ENCODE measurements at places on chromosomes 7 and 10. TPM values are rescaled to one million over a fixed set of nuclear protein-coding genes. Genes with fewer than 3 reads are reported as not detected.

DNA sequence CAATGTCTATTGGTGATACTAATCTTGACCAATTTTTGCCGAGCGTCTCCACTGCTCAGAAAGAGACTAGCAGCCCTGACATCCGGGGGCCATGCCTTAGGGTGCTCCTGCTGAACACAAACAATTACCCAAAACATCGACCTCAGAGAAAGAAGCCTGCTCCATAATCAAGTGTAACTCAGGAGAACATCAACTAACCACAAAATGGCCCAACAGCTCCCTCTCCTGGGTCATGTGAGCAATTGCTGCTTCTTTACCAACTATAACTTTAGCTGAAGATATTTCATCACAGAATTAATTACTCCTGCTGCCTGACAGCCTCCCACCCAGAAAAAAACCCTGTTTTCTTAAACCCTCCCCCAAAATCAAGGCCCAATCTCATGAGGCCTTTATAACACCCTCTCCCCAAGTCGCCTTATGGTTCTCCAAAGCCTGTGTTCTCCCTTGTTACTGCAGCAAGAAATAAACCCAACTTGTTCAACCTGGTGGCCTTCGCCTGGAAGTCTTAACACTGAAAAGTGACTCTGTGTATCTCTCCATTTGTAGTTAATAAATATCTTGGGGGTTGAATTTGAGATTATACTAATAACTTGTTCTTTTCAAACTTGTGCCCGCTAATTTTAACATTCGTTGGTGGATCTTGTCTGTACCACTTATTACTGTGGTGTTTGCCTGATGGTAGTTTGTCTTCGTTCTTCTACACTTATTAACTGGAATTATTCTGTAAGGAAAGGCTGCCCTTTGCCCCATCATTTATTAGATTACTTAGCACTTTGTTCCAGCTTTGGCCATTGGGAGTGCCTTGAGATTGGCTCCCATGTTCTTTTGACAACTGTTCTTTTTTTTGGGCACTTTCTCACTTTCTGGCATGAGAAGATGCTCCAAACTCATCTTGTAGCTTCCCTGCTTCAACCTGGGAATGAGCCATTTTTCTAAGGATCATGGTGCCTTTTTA, 21.2 kb upstream of the RAMP3 start:
- no peak overlapping the region for H3K27ac ChIP-seq
- peak; percentile 66 for DNase-seq
- no peak overlapping the region for H3K4me3 ChIP-seq
- H3K36me3 ChIP-seq = no peaks in the 10 kb centered on the region

The GDF2 gene
- total RNA-seq = not detected

The RARRES2 gene
- total RNA-seq = 59.9 TPM

The MYO3A gene
- 4.3 TPM for total RNA-seq

The OR2A7 gene
- total RNA-seq = 2.5 TPM

GRCh38 chr7:140327261-140327661, 71.1 kb downstream of the SLC37A3 start:
- H3K27me3 ChIP-seq = no peaks in the 10 kb centered on the region
- peaks cover 2% of the 10 kb centered on the region for H3K4me1 ChIP-seq
- no peak overlapping the region for H3K27ac ChIP-seq
- DNase-seq = no peak
- H3K4me3 ChIP-seq = no peak overlapping the region

DNA sequence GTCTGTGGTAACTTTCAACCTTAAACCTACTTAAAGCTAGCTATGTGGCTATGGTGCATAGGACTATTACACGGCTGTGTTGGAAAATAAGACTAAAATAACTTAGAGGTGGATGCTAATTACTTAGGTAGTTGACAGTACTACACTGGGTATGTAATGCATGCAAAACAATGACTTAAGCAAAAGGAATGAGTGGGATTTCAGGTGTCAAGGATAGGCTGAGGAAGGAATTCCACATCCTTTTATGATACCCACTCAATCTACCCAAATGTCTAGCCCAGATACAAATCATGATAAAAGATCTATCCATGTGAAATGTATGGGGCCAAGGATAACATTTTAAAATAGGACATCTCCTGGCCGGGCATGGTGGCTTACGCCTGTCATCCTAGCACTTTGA, 13.9 kb downstream of the CDNF start:
- H3K4me3 ChIP-seq = no peak overlapping the region
- H3K27me3 ChIP-seq = no peaks in the 10 kb centered on the region
- H3K27ac ChIP-seq = no peak overlapping the region
- H3K36me3 ChIP-seq = no peaks in the 10 kb centered on the region
- DNase-seq = no peak
- no peaks in the 10 kb centered on the region for H3K4me1 ChIP-seq

The KIFBP gene
- total RNA-seq = 45.5 TPM

GRCh38 chr7:64654796-64655548, 11.0 kb upstream of the ZNF107 start:
- no peaks in the 10 kb centered on the region for H3K27me3 ChIP-seq
- H3K4me3 ChIP-seq = no peak overlapping the region
- H3K4me1 ChIP-seq = no peaks in the 10 kb centered on the region
- DNase-seq = no peak
- H3K36me3 ChIP-seq = peaks cover 8% of the 10 kb centered on the region
- no peak overlapping the region for H3K27ac ChIP-seq

DNA sequence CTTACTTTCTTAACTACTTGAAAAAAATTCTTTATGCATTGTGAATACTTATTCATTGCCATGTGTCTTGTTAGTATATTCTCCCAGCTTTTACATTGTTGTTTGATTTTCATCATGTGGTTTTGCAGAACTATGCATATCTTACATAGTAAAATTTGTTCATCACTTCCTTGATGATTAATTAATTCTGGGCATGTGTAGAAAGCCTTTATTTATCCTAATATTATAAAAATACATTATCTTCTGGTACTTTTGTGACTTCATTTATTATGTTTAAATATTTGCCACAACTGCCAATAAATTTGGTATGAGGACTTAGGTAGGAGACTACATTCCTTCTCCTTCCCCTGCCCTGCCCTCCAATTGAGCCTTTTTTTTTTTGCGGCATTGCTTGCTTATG, 166.0 kb upstream of the ZNF32 start:
- DNase-seq = no peak
- no peak overlapping the region for H3K27ac ChIP-seq
- H3K4me1 ChIP-seq = no peaks in the 10 kb centered on the region
- no peaks in the 10 kb centered on the region for H3K36me3 ChIP-seq
- H3K27me3 ChIP-seq = no peaks in the 10 kb centered on the region

The PNLIPRP1 gene
- not detected for total RNA-seq

- H3K36me3 ChIP-seq = peaks cover 16% of the 10 kb centered on the region
- no peak overlapping the region for H3K27ac ChIP-seq
- H3K4me1 ChIP-seq = peaks cover 2% of the 10 kb centered on the region
- DNase-seq = no peak
Observed at GRCh38 chr7:138125119-138125518, 48.9 kb downstream of the AKR1D1 start.

DNA sequence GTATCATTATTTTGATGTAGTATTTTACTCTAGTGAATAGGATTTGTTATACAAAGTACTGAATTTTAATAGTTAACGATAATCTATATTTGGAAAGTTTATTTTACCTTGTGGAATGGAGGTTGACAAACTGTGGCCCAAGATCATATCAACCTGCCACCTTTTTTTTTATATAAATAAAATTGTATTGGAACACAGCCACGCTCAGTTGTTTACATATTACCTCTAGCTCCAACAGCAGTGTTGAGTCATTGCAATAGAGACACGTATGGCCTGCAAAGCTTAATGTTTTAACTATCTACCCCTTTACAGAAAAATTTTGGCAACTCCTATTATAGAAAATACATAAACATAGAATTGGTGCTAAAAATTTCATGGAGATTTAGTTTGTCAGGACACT, 239.3 kb downstream of the THSD7A start:
- no peaks in the 10 kb centered on the region for H3K36me3 ChIP-seq
- no peak overlapping the region for H3K4me3 ChIP-seq
- no peak overlapping the region for H3K27ac ChIP-seq

DNA sequence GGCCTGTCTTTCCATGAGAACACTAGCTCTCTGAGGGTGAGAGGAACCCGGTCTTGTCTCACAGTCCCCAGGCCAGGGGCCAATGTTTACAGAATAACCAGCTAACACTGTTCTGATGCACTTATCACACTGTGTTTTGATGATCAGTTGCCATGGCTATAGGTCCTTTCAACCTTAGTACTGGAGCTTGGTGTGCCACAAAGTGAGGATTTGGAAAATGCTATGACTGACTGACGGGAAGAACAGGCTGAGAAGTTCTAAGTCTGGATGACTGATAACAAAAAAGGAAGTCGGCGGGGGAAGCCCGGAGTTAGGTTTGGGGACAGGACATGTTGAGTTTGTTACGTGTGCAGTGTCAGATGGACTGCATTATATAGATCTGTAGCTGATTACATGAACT, 141.8 kb downstream of the CTTNBP2 start:
- no peak overlapping the region for H3K4me3 ChIP-seq
- H3K4me1 ChIP-seq = no peaks in the 10 kb centered on the region
- no peaks in the 10 kb centered on the region for H3K27me3 ChIP-seq
- no peak for DNase-seq

DNA sequence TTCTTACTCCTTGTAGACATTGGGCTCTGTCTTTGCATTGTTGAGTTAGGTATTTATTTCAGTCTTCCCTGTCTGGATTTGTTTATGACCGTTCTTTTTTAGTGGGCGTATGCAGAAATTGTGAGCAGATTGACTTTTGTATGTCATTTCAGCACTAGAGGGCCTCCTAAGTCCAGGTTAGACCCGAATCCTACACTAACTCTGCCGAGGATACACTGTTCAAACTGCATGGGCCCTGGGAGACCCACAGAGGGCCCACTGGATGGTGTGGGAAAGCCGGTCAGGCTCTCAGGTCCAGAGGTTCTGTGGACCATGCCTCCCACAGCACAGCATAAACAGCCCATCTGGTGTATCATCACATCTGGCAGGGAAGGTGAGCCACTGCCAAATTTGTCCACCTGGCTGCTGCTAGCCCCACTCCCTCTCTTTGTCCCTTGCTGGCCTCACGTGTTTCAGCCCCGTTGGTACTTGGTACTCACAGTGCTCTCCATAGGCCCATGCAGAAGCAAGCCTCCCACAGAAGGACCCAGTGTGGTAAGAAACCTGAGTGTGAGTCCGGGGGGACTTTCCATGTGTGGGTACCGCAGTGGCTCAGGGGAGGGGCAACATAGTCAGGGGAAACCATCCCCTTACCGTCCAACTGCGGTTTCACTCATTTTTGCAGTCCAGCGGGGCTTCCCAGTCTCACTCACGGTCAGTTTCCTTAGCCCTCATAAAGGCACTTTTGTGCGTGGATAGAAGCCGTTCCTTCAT, 112.8 kb downstream of the APBB1IP start:
- no peak overlapping the region for H3K4me3 ChIP-seq
- H3K27me3 ChIP-seq = no peaks in the 10 kb centered on the region
- H3K36me3 ChIP-seq = no peaks in the 10 kb centered on the region
- H3K27ac ChIP-seq = no peak overlapping the region
- H3K4me1 ChIP-seq = 0 out of 2 replicates have a peak, but pooled peaks cover under 1% of the 10 kb centered on the region

The ADIRF gene
- not detected for total RNA-seq

DNA sequence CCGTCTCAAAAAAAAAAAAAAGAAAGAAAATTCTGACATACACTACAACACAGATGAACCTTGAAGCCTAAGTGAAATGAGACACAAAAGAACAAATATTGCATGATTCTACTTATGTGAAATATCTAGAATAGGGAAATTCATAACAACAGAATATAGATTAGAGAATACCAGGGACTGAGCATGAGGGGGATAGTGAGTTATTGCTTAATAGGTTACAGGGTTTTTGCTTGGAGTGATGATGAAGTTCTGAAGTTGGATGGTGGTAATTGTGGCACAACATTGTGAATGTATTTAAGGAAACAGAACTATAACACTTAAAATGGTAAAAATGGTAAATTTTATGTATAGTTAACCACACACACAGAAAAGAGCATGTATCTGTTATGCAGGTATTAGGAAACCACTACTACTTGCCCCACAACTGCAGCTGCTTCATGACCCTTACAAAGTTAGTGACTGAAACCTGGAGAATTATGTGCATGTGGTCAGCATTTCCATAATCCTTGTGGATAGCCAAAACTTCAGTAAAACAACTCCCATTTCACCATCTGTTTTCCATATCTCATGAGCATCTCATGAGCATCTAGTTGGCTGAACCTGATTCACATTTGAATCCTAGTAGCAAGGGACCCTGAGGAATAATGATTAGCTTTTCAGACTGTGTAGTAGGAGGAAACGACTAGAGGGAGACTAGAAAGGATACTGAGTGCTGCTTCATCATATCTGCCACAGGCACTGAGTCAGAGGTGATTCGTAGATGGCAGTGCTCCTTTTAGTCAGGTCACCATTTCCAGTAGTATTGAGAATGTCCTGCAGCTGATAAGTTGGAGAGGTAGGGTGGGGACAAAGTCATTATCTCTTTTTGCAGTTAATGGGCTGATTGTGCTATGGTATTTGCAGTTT, 26.3 kb downstream of the SAMD8 start:
- no peak overlapping the region for H3K4me3 ChIP-seq
- H3K27me3 ChIP-seq = no peaks in the 10 kb centered on the region
- no peak for DNase-seq

GRCh38 chr7:94173436-94173835, 169.3 kb upstream of the BET1 start:
- no peak overlapping the region for H3K4me3 ChIP-seq
- no peaks in the 10 kb centered on the region for H3K27me3 ChIP-seq
- no peak for DNase-seq
- no peaks in the 10 kb centered on the region for H3K4me1 ChIP-seq
- H3K27ac ChIP-seq = no peak overlapping the region

The DMBT1 gene
- total RNA-seq = not detected

DNA sequence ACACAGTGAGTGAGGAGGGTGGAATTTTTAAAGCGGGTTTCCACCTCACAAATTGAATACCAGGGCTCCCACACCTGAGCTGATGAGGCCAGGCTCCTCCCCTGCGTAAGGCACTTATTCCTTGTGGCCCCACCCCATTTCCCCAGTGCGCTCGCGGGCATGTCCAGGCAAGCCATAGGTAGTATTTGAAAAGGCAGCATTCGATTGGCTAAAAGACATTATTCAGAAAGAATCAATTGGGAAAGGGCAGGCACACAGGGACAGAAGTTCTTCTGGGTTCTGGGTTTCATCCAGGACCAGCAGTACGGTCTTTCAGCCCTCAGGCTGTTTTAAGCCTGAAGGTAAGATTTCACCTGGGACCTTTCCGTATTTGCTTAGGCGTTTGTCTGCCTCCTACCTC, 222.3 kb downstream of the BBS9 start:
- H3K4me1 ChIP-seq = no peaks in the 10 kb centered on the region
- H3K27ac ChIP-seq = peak overlapping the region; percentile 78
- peak overlapping the region; percentile 36 for H3K4me3 ChIP-seq
- no peaks in the 10 kb centered on the region for H3K27me3 ChIP-seq
